ENCODE measurements at places on chromosomes 13 and 19.

DNA sequence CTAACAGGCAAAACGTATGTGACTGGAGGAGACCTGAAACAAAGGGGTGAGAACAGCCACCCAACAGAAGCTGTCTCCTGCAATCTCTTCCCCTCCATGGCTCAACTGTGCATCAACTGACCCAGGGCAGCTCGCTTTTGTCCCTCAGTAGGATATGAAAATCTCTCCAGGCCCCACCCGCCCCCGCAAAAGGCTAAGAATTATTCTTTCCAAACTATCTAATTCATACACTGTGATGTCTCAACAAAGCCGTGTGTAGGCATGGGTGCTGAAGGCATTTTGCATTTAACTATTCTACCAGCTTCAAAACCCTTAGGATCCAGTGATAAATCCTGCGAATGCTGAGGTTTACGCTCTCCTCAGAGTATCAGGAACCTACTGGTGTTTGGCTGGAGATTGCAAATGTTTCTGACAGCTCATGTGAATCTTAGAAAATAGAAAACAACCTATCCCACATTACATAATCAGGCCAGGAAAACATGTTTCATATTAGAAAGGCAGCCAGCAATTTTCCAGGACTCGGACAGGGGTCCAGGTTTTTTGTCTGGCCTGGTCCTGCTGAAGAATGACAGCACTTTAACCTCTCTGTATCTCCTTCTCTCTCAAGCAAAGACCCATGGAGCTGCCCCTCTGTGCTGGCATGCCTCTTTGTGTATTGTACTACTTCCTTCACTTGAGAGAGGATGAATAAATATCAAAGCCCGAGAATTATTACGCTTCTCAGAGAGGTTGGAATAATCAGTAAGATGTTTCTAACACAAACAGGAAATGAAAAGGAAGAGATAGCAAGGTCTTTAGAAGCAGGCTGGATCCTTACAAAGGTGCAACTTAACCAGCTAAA, 17.3 kb downstream of the DHRS12 start:
- DNase-seq, result no peak

DNA sequence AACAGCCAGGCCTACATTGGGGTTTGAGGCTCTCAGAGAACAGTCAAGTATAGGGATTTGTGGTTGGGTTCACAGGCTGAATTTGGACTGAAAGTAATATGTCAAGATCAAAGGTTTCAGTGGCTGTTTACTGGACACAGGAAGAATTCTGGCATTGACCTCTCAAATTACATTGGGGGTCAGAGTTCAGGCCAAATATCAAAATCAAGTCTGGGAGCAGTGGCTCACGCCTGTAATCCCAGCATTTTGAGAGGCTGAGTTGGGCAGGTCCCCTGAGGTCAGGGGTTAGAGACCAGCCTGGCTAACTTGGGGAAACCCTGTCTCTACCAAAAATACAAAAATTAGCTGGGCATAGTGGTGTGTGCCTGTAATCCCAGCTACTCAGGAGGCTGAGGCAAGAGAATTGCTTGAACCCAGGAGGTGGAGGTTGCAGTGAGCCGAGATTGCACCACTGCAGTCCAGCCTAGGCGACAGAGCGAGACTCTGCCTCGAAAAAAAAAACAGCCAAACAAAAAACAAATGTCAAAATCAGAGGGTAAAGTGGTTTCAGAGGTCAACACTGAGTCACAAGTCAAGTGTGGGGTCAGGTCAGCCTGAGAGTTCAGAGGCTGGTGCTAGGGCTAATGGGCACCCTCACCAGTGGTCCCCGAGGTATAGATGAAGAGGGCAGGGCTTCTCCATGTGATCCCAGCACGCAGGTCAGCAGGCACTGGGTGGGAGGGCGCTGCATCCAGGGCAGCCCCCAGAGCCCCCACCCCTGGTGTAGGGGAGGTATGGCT, 1.5 kb downstream of the SLC27A5 start:
- no peak for DNase-seq

DNA sequence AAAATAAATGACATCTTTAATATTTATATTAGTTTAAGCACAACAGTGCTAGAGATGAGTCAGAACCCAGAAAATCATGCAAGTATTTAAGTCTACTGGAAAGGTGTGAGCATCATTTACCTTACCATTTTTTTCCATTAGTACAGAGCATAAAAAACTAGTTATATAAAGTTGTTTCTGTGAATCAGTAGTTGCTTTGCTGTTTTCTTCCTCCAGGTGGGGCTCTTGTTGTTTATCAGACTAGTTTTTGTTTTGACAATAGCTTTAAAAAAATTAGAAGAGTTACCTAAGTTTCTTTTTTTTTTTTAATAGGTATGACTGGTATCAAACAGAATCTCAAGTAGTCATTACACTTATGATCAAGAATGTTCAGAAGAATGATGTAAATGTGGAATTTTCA, 12.7 kb downstream of the SUGT1 start:
- no peak for DNase-seq

DNA sequence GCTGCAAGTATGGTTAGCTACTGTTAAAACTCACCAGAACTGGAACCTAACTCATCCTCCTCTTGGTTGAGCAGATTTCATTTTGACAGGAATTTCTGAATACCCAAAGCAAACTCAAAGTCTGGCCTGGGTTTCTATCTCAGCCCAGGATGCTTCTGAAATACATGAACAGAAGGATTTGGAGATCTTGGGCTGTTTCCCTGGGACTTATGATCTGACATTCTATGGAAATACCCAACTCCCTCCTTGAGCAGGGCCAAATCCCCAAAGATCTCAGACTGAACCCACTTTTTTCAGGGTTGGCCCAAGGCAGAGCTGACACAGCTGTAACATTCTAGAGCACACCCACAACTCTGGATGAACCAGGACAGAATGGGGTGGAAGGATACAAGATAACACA, 1.1 kb upstream of the ITM2B start:
- DNase-seq, result no peak
